HCEC 1CT (cell line): ENCODE measurements at places on chromosomes 6 and 20.

- no peak for DNase-seq
Measured at GRCh38 chr20:23305098-23305497, 45.5 kb upstream of the NXT1 start.

GRCh38 chr6:107064579-107065065, 36.6 kb downstream of the MTRES1 start:
- DNase-seq: peak; percentile 77

DNA sequence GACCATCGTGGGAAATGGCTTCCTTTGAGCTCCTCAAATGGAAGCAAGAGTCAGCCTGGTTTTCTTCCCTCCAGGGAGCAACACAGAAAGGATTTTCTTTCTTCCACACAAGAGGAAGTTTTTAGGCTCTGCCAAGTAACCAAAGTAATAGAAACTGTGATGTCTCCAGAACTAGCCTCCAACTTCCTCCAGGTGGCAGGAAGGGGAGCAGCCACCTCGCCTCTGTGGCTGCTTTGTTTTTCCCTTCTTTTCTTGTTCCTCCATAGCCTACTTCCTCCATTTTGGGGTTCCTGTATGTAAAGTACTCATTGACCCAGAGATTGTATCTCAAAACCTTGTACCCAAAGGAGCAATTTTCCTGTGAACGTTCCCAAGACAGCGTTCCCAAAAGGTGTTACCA, 32.7 kb upstream of the CCR6 start:
- DNase-seq: no peak

DNA sequence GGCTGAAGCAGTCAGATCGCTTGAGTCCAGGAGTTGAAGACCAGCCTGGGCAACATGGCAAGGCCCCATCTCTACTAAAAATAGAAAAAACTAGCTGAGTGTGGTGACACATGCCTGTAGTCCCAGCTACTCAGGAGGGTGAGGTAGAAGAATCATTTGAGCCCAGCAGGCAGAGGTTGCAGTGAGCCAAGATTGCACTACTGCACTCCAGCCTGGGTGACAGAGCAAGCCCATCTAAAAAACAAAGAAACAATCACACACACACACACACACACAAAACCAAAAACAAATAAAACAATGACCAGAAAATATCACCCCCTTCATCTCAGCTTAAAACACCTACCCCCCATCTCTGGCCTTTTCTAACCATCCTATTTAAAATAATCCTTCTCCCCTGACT, 68.0 kb downstream of the BTBD9 start:
- no peak for DNase-seq

DNA sequence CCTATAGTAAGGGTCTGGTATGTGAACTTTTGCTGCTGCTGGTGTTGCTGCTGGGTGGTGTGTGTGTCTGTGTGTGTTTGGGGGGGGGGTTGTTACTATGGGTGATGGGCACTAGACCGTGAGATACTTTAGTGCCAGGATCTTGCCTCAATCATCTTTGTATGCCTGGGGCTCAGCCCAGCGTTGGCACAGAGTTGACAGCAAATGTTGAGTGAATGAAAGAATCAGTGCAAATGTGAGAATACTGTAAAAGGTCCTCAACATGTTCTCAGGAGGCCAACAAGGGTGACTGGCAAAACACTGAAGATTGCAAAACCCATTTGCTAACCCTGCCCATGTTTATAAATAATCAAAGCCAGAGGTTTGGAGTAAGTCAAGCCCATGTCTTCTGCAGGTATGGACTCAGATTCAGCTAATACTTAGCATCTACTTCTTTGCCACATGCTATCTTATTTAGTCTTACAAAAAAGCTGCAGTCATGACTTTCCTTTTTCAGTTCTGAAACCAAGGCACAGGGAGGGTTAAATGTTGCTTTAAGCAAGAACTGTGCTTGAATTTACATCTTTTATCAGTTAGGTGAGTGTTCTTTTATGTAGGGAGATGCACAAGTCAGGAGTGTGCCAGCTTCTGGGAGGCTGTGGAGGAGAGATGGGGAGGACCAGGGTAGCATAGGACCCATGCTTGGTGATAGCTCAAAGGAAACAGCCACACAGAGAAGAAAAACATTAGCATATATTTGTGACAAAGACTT, 125.3 kb upstream of the SPACA1 start:
- DNase-seq: no peak

- DNase-seq: no peak
Measured at GRCh38 chr20:15236812-15237211, 899.4 kb upstream of the FLRT3 start.

DNA sequence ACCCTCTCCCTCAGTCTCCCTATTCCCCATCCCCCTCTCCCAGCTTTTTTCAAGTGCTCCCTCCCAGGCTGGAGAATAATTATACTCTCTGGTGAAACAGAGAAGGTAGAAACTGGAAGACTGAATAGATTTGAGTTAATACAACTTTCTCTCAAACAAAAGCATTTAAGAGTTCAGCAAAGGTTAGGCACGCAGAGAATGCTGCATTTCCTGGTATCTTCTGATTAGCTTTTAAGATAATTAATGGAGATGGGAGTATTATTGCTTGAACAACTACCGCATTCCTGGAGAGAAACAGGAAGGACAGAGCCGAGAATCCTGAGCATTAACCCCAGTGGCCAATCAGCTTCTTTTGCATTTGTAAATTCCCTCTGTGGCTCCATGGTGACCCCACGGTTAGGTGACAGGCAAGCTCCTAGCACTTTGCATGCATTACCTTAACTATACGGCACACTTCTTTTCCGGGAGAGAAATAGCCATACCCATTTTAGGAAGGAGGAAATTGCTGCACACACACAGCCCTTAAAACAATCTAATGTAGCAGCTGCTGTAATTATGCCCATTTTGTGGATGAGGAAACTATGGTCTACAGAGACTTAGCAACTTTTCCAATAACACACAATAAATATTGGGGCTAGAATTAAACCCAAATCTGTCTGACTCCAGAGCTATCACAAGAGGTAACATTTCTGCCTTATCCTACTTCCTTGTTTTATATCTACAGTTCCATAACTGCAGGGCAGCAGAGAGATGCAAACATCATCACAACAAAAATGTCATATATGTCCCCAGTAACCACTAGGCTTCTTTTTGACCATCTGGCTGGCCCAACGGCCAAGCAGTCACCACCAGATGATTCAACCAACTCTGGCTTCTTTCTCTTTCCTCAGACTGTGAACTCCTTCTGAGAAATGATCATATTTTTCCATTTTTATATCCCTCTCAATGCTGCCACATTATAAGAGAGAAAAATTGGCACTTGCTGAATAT, 169.9 kb downstream of the CD24 start:
- no peak for DNase-seq

GRCh38 chr6:154890874-154891273, 104.2 kb upstream of the TIAM2 start:
- no peak for DNase-seq

- DNase-seq: no peak
Measured at GRCh38 chr6:106692112-106692818, 62.9 kb downstream of the QRSL1 start.

DNA sequence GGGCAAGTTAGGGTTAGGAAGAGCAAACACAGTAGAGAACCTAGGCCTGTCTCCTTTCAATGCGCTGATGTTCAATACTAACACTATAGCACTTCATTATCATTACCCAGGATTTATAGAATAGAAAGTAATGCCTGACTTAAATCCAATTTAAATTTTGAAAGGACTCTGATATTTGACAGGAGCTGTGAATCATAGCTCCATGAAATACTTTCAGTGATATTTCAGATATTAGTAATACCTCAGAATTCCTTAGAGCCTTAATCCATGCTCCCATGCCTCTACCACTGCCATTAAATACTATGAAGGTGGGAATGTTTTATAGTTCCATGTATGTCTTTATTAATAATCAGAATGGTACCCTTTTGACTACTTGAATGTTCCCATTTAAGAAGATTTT, 530.2 kb downstream of the BCKDHB start:
- peak; percentile 43 for DNase-seq

DNA sequence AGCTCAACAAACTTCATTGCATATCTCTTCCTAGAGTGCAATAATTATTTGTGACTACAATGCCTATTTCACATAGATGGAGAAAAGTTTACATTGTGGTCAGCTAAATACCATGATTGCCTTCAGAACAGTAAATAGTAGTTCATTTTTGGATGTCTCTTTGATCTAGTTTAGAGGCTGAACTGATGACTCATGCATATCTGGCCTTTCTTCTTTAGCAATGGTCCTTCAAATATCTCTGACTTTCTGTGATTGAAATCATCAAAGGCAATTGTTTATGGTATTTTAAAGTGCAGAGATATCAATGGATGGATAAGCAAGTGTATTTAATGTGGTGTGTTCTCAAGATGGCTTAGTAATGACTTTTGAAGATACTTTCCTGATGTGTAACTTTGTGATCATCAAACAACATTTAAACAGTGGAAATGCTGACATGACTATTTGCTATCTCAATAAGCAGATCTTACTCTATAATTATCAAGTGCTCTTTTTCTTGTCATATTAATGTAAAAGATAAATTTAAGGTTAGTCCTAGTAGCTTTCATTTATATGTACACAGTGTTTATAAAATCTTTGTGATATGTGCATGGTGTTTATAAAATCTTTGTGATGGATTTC, 523.7 kb upstream of the SLC35B3 start:
- no peak for DNase-seq

DNA sequence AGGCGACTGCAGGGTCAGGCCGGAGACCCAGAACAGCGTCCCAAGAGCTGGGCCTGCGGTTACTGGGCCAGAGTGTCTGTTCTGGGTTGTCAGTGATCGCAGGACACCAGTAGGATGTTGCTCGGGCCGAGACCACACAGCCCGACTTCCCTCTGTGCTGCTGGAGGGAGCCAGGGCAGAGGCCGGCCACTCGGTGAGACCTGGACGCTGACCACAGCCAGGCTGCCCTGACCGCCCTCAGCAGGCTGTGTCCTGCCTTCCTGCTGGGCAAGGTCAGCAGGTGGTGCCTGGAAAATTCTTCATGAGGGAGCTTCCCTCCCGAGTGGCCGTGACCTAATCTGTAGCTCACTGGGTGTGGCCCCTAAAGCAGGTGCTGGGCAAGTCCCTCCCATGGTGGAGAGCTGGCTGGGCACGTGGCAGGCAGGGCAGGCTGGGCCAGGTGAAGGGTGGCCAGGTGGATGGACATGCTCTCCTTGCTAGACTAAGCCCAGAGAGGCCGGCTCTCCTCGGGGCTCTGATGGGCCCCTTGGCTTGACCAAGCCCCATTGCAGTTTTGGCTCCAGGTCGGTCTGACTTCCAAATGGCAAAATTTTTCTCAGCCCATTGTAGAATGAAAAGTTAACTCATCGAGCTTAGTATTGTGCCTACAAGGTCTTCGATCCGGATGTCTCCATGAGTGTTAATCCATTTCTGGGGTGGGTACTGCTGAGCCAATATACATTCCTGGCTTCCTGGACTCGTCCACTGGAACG, 1.9 kb downstream of the SLCO4A1 start:
- DNase-seq: no peak

DNA sequence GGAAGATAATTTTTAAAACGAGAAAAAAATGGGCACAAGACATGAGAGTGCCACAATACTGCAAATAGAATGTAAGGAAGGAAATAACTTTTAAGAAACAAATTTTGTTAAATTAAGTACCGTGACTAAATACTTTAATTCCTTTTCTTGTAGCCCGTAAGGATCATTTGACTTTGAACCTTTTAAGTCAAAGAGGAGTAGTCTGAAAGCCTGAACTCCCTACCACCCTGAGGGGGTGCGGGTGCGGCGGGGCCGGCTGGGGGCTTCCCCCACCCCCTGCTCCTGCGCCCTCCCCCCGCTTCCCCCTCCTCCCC, 231 bp upstream of the PHACTR2 start:
- DNase-seq: no peak

DNA sequence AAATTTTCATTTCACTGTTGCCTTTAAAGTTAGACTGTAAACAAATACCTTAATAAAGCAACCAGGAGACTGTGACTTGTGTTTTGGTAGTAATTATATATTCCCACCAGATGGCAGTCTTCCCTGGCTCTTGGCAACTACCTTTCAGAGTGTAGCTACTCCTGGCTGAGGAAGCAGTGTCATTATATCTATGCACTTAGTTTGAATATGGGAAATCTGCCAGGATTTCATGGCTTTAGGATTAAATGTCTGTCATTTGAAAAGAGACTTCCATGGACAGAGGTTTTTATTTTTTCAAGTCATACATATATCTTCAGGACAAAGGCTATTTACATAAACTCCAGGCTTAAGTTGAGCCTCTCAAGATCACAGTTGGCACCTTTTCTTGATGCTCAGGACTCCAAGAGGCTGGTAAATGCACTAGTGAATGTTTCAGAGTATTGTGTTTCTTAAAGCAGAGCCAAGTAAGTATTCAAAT, 160.1 kb downstream of the C6orf58 start:
- peak; percentile 71 for DNase-seq

- no peak for DNase-seq
Measured at GRCh38 chr6:131084982-131085381, 21.9 kb upstream of the EPB41L2 start.

- peak; percentile 54 for DNase-seq
Measured at GRCh38 chr6:101391772-101392585, 1.5 kb upstream of the GRIK2 start.

- no peak for DNase-seq
Measured at GRCh38 chr6:118586746-118587485, 38.8 kb downstream of the PLN start.

DNA sequence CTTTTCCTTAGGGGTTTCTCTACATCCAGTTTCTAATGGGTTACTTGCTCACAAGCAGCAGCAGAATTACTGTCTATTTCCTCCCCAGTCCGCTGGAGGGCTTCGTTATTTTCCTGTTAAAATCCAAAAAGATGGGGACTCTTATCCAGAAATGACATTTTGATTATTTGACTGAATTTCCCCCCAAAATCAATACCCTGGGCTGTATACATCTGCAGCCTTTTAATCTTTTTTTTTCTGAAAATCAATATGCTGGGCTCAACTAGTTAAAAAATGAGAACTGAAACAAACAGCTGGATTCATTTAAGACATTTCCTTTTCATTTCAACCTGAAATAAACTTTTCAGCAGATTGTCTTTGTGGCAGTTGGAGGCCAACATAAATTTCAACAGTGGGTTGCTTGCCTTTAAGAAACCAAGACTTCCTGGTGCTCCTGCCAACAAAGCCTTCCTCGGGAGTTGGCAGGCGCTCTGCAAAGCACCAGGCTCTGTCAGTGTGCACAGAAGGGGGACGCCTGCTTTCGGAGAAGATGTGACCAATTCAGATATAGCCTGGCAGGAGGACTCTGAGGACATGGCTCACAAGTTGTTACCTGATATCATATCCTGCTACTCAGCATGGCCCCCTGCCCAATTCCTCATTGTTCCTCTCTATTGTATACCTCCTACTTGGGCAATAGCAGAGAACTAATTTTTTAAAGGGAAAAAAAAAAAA, 204.7 kb upstream of the ARG1 start:
- DNase-seq: no peak

DNA sequence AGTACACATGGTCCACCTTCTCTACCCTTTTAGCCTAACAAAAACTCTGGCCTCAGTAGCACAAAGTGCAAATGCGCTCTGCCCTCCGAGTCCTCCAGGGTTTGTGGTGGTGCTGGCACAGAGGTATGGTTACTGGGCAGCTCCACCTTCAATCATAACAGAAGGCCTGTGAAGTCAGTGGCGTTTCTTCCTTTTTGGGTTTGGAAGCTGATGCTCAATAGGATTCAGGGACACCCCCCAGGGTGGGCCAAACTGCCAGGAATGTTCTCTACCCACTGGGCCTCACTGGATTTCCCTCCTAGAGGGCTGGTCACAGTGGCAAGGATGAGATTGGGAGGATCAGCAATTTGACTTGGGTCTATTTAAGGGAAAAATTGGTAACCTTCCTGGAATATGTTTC, 286.1 kb upstream of the FOXQ1 start:
- no peak for DNase-seq

GRCh38 chr6:593139-593906, 63.6 kb downstream of the HUS1B start:
- peak; percentile 50 for DNase-seq
